GM10248 (cell line): ENCODE measurements at places on chromosomes 7 and 10.
A peak's percentile ranks its signal among the peaks of the same experiment; 100 is the strongest.

DNA sequence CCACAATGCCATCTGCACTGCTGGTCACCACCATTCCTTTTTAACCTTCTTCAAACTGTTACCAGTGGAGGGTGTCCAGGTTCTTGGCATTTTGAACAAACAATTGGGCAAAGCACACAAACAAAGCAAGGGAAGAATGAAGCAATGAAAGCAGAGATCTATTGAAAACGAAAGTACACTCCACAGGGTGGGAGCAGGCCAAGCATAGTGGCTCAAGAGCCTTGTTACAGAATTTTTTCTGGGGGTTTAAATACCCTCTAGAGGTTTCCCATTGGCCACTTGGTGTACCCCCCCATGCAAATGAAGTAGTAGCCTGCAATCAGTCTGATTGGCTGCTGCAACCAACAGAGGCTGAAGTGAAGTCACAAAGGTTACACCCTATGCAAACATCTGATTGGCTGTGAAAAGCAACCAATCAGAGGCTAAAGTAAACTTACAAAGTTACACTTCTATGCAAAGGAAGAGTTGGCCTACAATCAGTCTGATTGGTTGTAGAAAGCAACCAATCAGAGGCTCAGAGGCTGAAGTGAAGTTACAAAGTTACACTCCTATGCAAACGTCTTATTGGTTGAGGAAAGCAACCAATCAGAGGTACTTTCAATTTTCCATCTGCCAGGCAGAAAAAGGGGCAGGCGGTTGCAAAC is 103.2 kb upstream of the WAC start:
- DNase-seq, result no peak

GRCh38 chr10:44716470-44717015 is 194.6 kb upstream of the TMEM72 start:
- no peak for DNase-seq

- peak; percentile 51 for DNase-seq
Measured at GRCh38 chr7:37916673-37917660, at the start of gene SFRP4. Gene SFRP4 (minus strand): TSS chr7:37916817. CDS start chr7:37916537, 280 bp downstream.

DNA sequence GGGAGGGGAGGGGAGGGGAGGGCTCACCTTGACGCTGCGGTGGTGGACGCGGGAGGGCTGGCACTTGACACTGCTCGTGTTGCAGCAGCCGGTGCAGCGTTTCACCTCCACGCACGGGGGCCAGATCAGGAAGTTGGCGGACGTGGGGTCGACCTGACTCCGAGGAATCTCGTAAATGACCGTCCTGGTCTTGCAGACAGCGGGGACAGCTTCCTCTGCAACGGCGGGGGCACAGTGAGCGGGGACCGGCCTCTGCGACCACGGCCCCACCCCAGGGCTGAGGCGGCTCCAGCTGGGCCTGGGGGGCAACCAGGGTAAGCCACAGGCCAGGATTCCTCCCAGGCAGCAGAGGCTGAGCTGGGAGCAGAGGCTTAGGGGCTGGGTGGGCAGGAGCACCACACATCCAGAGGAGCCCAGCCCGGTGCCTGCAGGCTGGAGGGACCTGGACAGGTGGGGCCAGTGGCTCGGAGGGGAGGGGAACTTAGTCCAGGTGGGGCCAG is 8.8 kb downstream of the PDGFA start:
- no peak for DNase-seq

GRCh38 chr10:96025566-96025965 is 17.8 kb upstream of the CCNJ start:
- DNase-seq, result peak; percentile 22

DNA sequence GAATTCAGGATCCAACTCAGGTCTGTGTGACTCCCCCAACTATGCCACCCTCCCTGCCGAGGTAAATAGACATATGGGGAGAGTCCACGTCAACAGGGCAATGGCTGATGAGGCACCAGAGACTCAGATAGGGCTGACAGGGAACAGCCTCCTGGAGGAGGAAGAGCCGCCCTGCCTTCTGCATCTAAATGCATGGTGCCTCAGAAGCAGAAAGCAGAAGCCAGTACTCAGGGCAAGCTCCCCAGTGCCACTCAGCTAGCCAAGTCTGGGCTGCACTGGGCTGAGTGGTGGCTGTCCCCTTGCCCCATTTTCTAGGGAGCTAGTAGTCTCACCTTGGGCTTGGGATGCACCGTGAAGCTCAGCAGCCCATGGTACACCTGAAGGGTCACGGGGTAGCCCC is 11.0 kb downstream of the RRP12 start:
- DNase-seq, result no peak

DNA sequence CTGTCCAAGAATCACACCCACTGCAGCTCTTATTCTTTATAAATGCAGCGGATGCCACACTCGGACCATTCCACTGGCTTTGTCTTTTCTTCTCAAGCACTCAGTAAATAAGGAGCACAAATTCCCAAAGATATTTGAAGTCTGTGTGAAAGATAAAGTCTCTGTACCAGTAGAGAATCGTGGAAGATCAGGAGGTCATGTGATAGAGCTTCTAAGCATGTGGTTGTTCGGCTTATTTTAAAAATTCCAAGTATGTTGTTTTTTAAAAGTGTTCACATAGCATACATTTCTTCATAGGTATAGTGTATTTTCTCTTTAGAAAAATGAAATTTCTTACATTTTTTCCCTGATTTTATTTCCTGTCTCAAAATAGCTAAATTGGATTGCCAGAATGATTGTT is 75.8 kb downstream of the NOC3L start:
- DNase-seq, result no peak

GRCh38 chr10:3780771-3781467 is 4.1 kb downstream of the KLF6 start:
- DNase-seq, result no peak

DNA sequence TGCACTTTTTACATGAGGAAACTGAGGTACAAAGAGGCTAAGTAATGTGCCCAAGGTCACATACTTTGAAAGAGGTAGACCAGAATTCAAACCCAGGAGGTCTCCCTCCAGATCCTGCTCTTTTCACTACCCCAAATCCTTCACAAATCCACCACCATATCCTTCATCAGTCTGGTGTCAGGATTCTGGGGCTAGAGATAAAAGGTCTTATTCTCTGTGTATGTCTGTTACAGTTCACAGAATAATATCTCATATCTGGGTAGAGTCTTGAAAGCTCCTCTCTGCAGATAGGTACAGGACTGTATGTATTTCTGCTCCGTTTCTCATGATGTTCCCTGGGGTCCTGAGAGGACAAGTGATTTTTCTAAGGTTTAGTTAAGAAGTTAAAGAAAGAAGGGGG is 4.9 kb downstream of the PIK3CG start:
- DNase-seq, result no peak

DNA sequence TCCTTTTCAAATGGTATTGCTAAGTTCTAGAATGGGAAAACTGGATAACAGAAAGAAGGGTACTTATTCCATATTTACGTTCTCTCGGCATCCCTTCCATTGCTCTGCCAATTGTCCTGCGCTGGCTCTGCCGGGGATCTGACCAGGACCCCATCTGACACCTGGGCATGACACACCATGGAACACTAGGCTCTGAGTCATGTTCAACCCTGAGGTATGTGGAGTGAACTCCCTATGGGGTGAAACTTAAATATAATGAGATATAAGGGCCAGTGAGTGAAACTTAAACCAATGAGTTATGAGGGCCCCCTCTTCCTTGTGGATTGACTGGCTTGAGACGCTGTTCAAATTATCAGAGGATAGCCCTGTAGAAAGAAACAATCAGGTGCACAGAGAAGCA is 55.1 kb upstream of the ZEB1 start:
- DNase-seq, result no peak

DNA sequence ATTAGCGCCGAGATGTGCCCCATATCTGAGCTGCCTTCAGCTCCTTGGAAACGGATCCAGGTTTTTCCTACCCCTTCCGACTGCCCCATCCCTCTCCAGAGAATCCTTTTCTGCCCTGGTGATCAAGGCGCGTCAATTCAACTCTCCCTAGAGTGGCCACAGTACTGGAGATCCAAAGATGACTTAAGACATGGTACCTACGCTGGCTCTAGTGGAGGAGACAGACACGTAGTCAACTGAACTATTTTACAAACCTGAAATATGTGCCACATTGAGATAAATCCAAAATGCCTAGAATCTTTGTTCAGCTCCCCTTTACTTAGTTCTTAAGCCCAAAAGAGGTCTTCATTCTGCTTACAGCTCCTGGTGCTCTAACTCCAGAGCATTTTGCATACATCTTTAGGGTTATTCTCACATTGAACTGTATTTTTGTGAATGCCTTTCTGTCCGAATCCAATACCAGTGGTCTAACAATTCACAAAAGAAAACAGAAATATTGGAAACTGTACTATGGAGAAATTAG is 444 bp upstream of the TNPO3 start:
- DNase-seq, result no peak

GRCh38 chr10:46326971-46327370 is 40.2 kb downstream of the ANTXRL start:
- no peak for DNase-seq

- DNase-seq, result no peak
Measured at GRCh38 chr10:21057436-21057835, 160.3 kb upstream of the NEBL start.

DNA sequence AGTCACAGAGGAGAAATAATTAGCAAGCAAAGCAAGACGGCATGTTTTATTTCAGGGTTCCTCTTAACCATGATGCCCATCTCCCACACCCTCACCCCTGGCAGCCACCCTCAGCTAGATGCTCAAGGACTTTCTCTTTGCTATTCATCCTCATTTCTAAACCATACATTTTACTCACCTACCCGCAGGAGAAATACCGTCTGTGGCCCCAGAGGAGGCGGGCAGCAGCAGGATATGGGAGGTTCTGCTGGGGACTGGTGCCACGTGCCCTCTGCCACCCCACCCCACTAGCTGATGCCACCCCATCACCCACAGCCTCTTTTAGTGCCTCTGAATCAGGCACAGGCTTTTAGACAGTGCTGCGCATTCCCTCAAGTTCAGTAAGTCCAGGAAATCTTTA is 168.7 kb upstream of the ITGB1 start:
- DNase-seq, result no peak

DNA sequence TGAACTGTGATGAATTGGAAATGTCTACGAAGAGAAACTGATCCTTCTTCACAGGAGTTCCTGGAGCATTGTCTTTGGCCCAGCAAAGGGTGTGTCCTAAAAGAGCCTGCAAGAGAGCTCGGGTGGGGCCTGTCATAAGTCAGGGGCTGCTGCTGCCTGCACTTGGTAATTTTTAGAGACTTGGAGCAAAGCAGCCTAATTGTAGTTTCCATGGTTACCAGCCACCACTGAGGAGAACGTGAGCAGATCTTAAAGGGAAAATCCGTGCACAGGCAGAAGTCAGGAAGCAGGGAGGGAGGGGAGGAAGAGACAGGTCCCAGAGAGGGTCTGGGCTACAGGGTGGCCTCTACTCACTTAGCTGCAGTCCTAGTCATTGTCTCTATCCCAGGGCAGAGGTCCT is 463.6 kb downstream of the PLXNA4 start:
- no peak for DNase-seq

- no peak for DNase-seq
Measured at GRCh38 chr10:59093461-59093860, 83.0 kb upstream of the PHYHIPL start.

GRCh38 chr10:131496351-131497052 is 185.0 kb upstream of the TCERG1L start:
- DNase-seq, result no peak

DNA sequence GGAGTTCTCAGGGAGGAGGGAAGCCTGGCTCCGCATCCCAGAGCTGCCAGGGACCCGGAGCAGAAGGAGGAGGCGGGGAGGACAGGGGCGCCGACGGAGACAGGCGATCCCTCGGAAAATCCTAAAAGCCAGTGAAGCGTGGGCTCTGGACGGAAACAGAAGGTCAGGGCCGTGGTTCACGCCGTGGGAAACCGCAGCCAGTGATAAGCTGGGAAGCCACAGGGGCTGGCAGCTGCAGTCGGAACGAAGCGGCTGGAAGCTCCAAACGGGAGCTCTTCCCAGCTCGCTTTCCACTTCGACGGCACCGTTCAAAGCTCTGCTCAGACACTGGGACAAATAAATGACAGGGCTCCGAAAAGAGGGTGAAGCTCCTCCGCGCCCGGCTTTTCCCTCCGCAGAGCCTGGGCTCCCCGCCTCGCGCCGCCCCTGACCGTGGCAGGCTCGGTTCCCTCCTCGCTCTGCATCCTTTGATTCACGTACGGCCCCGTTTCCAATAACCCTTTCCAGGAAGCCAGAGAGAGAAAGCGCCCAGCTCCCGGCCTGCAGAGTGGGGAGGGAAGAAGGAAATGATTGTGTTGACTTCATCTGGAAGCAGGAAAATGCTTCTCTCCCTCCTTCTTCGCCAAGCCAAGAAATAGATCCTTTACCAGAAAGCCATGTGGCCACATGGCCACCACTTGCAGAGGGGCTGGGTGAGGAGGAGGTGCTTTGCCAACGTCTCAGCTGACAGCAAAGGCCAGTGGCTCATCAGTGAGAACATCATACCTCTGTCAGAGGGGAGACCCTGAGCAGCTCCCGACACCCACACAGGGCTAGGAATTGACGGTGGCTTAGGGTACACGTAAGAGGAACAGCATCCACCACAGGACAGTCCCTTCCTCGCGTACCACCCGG is 57.4 kb downstream of the ADRB1 start:
- DNase-seq, result no peak

DNA sequence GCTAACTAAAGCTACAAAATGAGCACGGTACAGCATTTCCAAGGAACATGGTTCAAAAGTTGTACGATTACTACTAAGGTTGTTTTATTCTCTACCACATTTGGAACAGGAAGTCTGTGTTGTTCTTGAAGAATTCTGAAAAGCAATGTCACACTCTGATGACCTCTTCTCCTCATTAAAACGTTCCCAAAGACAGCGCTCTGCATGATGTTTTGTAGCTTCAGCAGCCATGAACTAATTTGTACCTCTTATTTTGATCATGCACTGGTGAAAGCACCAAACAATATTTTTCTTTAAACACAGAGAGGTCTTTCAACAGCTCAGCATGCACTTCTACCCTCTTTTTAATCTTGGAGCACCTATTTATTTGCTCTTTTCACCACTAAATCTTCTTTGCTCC is 75.0 kb upstream of the TES start:
- no peak for DNase-seq

DNA sequence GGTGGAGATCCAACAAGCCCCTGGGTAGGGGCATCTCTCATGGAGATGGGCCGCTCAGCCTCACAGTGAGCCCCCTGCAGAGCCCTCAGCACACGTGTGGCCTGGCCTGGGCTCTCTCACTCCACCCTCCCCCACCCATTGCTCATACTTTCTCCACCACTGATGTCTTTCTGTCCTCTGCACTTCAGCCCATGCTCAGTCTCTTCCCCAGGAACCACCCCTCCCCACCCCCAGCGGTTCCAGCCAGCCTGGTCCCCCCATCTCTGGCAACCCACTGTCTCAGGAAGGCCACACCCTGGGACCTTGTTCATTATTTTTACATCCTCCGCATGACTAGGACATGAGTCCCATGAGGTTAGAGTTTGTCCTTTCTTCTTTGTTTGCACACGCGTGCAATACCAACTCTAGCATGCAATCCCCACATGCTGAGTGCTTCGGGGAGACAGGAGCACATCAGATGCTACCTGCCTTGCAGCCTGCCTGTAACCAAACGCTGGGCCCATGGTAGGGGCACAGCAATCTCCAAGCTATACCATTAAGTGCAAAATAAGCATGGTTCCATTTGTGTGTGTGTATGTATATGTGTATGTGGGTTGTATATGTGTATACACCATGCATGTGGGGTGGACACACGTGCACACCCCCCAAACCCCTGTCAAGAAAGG is 408.4 kb upstream of the FOXK1 start:
- DNase-seq, result no peak
